ENCODE measurements at places on chromosomes 3 and 15.
A peak's percentile ranks its signal among the peaks of the same experiment; 100 is the strongest.

DNA sequence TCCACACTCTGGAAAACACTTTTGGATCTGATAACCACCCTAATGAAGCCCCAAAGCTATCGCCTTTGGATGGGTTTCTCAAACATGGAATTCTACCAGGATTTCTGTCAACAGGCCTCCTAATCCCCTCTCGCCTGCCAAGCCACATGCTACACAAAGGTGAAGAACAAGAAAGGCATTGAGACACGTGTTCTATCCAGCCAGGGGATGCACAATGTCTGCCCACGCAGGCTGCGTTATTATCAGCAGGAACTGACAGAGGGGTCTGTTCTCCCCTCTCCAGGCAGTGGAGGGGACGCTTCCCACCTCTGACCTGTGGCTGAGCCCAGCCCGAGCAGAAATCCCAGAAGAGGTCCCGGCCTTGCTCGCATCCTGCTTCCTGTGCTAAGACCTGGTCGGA, 45.4 kb upstream of the THBS1 start:
- no peak for DNase-seq

DNA sequence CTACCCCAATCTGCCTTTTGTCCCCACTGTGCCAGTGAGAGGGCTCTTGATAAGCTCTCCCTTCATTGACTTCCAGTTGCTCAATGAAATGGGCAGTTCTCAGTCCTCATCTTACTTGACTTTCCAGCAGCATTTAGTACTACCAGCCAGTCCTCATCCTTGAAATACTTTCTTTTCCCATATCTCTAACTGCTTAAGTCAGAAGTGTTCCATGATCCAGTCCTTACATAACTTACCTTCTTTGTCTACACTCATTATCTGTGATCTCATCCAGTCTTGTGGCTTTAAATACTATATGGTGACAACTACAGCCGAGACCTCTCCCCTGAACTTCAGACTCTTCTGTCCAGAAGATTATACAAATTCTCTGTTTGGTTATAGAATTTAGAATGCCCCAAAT, 28.7 kb downstream of the RARRES1 start:
- no peak for DNase-seq

DNA sequence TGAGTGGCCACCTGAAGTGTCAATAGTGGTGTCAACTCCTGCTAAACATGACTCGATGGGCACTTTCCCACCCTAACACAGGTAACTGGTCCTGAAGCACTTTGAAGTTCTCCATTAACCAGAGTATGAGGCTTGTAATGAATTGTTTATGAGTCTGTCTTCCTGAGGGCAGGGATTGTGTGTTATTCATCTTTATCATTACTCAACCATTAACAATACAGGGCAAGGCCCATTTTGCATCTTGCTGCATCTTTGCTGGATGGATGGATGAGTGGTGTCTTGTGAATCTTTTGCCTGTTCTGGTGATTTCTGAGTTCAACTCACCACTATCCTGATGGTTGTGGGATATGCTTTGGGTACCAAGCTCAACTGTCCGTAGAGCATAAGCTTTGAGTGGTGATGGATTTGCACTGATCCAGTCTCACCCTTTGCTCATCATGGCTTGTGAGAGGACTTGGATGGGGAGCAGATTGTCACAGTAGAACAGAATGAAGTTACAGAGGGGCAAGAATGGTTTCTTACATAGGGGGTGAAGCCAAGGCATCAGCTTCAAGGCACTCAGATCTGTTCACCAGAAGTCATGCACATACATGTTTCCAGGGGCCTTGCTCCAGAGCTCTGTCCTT, 22.3 kb upstream of the EPB42 start:
- no peak for DNase-seq

DNA sequence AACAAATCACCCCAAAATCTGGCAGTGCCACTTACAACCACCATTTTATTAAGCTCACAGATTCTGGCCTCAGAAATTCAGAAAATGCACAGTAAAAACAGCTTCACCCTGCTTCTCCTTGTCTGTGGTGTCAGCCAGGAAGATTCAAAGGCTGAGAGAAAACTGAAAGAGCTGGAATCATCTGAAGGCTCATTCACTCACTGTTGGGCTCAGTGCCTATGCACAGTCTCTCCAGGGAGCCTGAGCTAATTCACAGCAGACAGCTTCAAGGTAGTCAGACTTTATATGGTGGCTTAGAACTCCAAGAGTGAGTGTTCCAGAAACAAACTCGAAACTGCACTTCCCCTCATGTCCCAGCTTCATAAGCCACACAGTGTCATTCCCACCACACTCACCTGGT, 16.5 kb upstream of the PLOD2 start:
- no peak for DNase-seq

DNA sequence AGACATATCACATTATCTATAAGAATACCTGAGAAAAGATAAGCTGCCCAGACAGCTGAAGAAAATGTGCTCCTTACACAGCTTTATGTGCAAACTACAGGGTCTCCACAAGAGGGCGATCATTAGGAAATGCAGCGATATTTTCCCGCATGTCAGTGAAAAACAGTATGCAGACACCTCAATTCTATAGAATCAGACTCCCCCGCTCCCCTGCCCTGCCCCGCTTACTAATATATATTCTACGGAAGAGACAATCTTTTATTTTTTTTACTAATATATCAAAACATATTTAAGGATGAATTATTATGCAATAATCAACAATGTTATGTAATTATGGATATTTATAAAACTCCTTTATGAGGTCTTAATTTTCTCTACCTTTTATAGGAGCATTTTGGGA, 681.3 kb downstream of the ROBO1 start:
- DNase-seq = peak; percentile 38

DNA sequence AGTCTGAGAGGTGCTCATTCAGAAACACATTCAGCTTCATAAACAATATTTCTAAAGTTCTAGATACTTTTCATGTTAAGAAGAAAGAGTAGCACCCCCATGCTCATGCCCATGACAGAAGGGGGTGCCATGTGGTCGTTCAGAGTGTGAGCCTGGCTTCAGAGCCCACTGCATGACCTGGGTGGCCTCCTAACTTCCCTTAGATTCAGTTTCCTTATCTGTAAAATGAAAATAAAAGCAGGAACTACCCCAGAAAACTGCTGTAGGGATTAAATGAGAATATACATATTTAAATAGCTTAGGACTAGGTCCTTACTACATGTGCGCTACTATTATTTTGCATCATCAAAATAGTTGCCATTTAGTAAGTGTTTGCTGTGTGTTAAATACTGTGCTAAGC, 69.2 kb downstream of the ABHD5 start:
- DNase-seq = no peak

- no peak for DNase-seq
Observed at GRCh38 chr3:56119575-56120349, 348.5 kb downstream of the ERC2 start.

GRCh38 chr3:81799403-81799802, 38.0 kb upstream of the GBE1 start:
- DNase-seq = no peak

DNA sequence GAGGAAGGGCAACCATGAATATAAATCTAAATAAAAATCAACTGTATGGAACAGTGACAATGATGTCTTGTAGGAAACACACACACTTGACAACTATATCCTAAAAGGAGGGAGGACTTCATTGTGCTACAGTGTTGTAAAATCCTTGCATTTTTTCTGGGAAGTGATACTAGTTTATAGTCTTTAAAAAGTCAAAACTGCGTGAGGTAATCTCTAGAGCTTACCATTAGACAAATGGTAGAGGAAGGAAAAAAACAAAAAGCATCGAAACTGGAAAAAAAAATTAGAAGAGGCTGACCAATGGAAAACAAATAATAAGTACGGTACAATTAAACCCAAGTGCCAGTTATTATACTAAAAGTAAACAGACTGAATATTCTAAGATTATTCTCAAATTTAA, 38.7 kb downstream of the CHSY1 start:
- no peak for DNase-seq

DNA sequence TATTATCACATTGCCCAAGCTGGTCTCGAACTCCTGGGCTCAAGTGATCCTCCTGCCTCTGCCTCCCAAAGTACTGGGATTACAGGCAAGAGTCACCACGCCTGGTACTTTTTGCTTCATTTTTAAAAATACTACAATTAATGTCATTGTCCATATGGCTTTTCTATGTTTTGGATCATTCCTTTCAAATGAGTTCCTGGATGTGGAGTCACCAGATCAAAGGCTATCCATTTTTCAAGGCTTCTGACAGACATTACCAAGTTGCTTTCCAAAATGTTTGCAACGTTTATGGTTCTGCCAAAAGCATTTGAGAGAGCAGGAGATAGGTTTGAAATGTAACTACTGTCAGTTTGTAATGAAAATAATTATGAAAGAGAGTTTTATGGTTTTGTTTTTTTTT, 34.2 kb upstream of the BCL2L10 start:
- no peak for DNase-seq

DNA sequence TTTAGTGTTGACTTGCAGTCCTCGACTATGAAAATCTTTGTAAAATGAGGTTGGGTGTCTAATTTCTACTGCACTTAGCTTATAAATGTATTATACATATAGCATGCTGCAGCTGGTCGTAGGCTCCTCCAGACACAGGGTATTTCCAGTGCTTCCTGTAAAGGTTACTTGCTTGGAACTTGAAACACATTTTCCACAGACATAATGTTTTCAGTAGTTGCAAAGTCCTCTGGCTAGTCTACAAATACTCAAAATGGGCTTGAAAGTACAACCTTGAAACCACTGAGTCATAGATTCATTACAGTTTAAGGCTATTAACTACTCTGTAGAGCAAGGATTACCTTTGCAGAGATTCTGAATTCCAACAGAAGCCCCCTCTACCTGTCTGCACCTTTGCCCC, 464.1 kb downstream of the RAP2B start:
- no peak for DNase-seq

DNA sequence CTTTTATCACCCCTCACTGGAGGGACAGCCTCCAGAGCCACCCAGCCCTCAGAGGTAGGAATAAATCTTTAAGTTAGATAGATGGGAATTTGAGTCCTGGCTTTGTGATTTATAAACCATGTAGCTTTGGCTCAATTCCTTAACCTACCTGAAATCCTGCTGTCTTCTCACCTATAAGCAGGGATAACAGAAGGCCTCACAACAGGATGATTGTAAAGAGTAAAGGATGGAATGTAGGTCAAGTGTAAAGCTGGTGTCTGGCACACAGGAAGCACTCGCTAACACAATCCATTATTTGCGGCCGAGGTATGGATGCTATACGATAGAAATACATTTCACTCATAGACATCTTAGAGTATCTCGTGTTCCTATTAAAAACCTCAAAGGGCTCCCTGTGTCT, 162.9 kb upstream of the LRTM1 start:
- DNase-seq = no peak

DNA sequence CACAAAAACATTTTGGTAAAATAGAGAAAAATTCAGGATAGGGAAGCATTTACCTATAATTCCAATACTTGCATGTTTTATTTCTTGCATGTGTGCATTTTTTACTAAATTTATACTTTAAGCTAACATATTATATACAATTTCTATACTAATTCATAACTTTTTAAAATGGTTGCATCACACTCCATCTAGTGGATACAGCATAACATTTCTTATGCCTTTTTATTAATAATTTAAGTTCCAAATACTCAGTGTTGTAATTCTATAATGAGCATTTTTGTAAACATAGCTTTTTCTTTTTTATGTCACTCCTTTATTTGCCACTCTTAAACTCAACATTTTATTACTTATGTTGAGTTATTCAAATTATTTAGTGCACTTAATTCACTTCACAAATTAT, 477.7 kb downstream of the ZBBX start:
- no peak for DNase-seq

Measured in activated CD4-positive, alpha-beta T cell treated with anti-CD3 and anti-CD28 coated beads, Interleukin-2, amount 10 ng/mL, durations not matched to agents 7 days and 5 days (primary cell).